ENCODE measurements at places on chromosomes 6 and 20.

GRCh38 chr6:8017705-8018104 lies 46.5 kb downstream of the BLOC1S5 start:
- no peak for DNase-seq

- DNase-seq: peak; percentile 49
Measured at GRCh38 chr6:107495196-107495643, 5.3 kb downstream of the SOBP start.

DNA sequence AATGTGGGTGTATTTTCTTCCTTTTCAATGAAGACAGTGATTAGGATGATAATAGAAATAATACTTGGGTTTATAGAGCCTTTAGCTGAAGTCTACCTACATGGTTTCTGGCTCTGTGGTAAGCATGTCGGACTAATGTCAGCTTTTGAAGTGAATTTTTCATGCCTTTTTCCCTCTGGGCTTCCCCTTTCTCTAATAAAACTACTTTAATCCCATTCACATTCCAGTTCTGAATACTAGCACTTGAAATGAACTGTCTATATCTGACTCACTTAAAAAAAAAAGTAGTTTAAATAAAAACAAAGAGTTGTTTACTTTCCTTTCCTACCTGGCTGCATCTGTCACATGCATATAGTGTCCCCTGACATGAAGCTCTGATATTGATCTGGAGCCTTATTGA lies 545.9 kb upstream of the FLRT3 start:
- no peak for DNase-seq

GRCh38 chr6:169789146-169789943 lies 37.9 kb downstream of the ERMARD start:
- DNase-seq: no peak

DNA sequence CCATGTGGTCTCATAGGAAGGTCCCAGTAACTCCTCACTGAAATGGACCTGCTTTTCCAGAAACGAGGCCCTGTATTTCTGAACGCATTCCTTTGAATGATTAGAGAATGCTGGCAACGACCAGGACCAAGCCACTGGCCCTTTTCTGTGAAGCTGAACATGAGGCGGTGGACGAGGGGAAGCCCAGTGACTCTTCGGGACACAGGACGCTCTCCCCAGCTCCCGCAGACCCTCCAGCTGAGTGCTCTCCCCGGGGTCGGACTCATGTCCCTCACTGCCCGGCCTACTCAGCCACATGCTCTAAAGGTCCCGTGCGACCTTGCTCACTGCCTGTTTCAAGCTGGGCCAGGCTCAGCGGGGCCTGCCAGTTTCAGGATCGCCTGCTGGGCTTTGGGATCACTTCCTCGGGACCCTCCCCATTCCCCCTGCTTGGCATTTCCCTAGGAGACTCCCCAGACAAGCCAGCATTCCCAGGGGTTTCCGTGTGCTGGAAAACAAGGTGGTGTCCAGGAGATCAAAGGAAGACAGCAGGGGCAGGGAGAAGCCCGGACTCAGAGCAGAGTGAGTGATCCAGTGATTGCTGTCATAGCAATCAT lies 2.6 kb upstream of the CST9 start:
- no peak for DNase-seq

- no peak for DNase-seq
Measured at GRCh38 chr6:130593200-130593599, 227.4 kb downstream of the TMEM200A start.
